Foreskin melanocyte (primary cell): ENCODE measurements at places on chromosomes 4 and X.
A peak's percentile ranks its signal among the peaks of the same experiment; 100 is the strongest.

- no peak for DNase-seq
These were observed 13.6 kb upstream of the MED14 start for GRCh38 chrX:40748977-40749376.

- DNase-seq, result no peak
These were observed 803.9 kb downstream of the C4orf33 start for GRCh38 chr4:129899849-129900248.

GRCh38 chr4:118716304-118716703 lies 31.1 kb downstream of the METTL14 start:
- DNase-seq, result no peak

GRCh38 chr4:66284991-66285451 lies 614.7 kb upstream of the EPHA5 start:
- no peak for DNase-seq

DNA sequence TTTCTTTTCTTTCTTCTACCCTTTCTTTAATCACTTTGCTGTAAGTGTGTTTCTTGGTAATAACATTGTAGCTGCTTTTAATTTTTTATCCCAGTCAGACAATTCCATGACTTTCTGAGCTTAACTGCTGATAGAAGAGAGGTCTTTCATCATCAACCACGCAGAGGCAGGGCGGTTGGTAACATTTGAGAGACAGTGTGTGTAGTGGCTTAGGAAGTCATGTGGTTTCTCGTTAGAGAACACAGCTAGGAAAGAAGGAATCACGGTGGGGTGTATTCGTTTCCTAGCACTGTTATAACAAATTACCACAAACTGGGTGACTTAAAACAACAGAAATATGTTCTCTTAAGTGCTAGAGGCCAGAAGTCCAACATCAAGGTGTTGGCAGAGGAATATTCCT lies 11.5 kb downstream of the PRPS2 start:
- DNase-seq, result no peak

GRCh38 chr4:94488670-94489069 lies 36.9 kb downstream of the PDLIM5 start:
- peak; percentile 18 for DNase-seq

- DNase-seq, result peak; percentile 70
These were observed 72.1 kb upstream of the ETNPPL start for GRCh38 chr4:108834835-108835384.
